ENCODE measurements at places on chromosomes 16 and 17.

DNA sequence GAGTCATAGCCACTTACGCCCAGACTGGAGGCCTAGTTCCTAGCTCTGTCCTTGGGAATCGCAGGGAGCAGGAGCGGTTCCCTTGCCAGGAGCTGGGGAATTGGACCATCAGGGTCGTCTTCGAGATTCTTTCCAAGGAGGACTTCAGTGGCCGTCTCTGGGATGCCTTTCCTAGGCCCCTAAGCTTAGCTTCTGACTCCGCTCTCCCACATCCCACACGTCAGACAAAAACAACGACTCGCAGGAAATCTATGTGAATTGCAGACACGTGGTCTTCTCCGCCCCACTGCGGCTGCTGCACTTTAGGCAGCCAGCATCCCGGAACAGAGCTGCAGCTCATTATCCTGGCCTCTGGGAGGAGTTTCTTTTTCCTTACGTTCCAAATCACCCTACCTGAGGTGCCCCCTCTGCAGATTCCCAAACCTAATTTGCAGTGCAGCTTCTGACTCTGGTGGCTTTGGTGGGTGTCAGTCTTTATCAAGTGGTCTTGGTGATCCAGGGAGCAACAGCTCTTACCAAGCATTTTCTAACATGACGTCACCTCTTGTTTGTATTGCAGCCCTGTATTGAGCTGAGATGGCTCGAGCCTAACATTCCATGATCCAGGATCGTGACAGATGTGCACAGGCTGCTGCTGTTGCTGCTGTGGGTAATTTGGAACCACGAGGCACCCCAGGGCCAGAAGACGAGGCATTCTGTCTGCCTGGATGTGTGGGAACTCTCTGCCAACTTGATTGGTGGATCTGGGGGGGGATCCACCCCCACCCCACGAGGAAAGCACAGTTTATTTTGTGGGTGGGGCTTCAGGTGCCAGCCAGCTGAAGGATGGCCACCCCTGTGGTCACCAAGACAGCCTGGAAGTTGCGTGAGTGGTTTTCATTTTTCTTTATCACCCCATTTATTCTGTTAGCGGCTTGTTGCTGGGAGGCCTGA, 1.1 kb downstream of the KATNB1 start:
- H3K4me1 ChIP-seq = peaks cover 5% of the 10 kb centered on the region
- H3K36me3 ChIP-seq = no peaks in the 10 kb centered on the region
- H3K27me3 ChIP-seq = no peaks in the 10 kb centered on the region
- peak overlapping the region; percentile 71 for H3K4me3 ChIP-seq
- H3K27ac ChIP-seq = peak overlapping the region; percentile 85

DNA sequence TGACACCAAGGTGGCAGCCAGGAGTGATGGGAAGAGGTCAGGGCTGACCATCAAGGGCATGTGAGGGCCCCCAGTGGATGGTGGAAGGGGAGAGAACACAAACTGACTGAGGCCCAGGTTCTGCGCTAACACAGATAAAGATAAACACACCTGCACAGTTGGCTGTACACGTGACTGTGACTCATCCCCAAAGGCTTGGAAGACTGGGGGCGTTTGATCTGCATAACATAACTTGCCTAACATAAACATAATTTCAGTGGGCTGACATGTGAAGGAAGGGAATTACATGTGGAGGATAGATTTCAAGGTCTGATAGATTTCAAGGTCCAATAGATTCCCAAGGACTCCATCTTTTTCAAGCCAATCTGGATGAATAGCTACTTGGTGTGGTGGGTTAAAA, 100.9 kb upstream of the TNRC6C start:
- no peaks in the 10 kb centered on the region for H3K4me1 ChIP-seq
- H3K36me3 ChIP-seq = no peaks in the 10 kb centered on the region
- DNase-seq = no peak
- no peak overlapping the region for H3K4me3 ChIP-seq
- H3K27ac ChIP-seq = no peak overlapping the region

DNA sequence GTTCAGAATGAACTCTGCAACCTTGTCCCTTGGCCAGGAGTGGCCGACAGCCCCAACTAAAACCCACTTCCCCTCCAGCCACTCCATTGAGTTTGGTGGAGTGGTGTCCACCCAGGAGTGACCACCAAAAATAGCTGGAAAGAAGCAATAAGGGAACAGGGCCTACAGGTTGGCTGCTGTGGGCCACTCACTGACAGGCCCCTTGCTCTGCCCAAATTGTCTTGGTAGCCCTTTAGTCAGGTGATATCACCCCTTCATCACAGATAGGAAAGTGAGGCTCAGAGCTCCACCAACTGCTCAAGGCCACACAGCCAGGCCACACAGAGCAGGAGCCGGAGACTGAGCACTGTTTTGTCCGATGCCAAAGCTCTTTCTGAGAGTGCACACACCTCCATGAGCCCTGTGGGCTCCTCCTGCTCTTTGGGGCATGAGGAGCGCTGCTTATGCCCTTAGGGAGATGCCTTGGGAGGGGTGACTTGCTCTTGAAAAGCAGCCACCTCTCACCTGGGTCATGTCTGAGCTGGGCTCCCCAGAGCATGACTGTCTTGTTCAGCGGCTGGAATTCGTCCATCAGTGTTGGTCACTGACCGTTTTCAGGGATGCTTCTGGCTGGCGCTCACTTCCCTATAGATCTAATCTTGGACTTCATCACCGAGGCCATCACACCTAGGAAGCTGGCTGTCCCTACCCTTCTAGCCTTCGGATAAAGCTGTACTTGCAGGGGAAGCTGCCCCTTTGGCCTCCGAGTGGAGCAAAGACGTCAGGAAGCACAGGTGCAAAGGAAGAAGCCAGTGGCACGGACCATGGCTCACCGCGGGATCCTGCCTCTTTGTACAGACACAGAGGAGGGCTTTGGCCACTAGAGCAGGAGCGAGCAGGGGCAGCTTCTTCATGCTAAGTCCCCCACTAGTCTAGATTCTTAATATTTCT, 186.0 kb upstream of the ZNF469 start:
- H3K4me1 ChIP-seq = no peaks in the 10 kb centered on the region
- no peak overlapping the region for H3K27ac ChIP-seq
- no peaks in the 10 kb centered on the region for H3K27me3 ChIP-seq
- no peak overlapping the region for H3K4me3 ChIP-seq
- DNase-seq = peak; percentile 10

DNA sequence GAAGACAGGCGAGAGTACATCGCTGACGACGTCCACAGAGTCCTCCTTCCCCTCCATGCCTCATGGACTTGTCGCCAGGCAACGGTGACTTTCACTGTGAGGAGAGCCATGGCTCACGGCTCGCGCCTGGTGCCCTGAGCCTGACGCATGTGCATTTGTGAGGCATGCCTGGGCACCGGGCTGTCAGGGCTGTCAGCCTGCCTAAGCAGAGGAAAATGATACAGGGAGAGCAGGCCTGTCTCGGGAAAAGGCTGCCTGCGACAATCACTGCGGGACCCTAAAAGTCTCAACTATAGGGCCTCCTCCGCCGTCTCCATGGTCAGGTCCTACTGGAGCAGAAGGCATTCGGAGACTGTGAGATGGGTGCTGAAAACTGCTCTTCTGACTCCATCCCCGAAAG, 135.5 kb upstream of the WSB1 start:
- no peaks in the 10 kb centered on the region for H3K4me1 ChIP-seq
- no peak overlapping the region for H3K4me3 ChIP-seq
- DNase-seq = no peak
- no peaks in the 10 kb centered on the region for H3K36me3 ChIP-seq
- H3K27ac ChIP-seq = no peak overlapping the region

DNA sequence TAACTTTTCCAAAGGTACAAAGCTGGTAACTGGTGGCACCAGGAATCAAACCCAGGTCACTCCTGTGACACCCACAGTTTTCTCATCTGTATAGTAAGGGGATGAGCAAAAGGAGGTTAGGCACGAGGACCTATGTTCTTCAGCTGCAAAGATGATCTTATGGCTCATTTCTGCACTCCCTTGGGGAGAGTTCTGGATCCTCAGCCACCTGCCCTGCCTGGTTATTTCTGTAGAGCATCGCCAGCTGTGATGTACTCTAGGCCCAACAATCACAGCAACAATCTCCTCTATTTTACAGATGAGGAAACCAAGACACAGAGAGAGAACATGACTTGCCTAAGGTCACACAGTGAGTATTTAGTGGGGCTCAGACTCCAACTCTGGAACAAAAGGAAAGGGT, 5.4 kb upstream of the CPNE2 start:
- H3K4me3 ChIP-seq = no peak overlapping the region
- no peak for DNase-seq
- H3K27ac ChIP-seq = no peak overlapping the region
- no peaks in the 10 kb centered on the region for H3K36me3 ChIP-seq
- H3K4me1 ChIP-seq = peaks cover 6% of the 10 kb centered on the region
- H3K27me3 ChIP-seq = no peaks in the 10 kb centered on the region

DNA sequence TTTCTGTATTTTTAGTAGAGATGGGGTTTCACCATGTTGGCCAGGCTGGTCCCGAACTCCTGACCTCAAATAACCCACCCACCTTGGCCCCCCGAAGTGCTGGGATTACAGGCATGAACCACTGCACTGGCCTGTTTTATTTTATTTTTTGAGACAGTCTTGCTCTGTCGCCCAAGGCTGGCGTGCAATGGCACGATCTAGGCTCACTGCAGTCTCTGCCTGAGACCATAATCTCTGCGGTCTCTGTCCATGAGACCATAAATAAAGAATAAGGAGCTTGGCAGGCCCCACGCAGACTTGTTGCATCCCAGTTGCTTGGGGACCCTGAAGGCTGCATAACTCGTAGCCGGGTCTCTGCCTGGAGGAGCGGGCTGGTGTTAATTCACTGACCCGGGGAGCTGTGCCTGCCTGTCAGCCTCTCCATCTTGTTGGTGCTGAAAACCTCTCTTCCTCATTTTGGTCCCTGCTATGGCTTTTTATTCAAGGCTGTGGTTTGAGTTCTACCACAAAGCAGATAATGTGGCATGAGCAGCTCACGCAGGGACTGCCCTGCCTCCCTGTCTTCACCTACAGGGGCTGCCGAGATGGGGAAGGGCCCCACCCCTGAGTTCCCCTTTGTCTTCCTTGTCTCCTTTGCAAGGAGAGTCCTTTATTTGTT, 82.1 kb downstream of the MSI2 start:
- H3K36me3 ChIP-seq = no peaks in the 10 kb centered on the region
- H3K27me3 ChIP-seq = no peaks in the 10 kb centered on the region
- no peak overlapping the region for H3K4me3 ChIP-seq
- DNase-seq = no peak

Measured in breast epithelium (tissue), 4 donors.